ENCODE measurements at places on chromosomes 1 and 21.
A peak's percentile ranks its signal among the peaks of the same experiment; 100 is the strongest.

DNA sequence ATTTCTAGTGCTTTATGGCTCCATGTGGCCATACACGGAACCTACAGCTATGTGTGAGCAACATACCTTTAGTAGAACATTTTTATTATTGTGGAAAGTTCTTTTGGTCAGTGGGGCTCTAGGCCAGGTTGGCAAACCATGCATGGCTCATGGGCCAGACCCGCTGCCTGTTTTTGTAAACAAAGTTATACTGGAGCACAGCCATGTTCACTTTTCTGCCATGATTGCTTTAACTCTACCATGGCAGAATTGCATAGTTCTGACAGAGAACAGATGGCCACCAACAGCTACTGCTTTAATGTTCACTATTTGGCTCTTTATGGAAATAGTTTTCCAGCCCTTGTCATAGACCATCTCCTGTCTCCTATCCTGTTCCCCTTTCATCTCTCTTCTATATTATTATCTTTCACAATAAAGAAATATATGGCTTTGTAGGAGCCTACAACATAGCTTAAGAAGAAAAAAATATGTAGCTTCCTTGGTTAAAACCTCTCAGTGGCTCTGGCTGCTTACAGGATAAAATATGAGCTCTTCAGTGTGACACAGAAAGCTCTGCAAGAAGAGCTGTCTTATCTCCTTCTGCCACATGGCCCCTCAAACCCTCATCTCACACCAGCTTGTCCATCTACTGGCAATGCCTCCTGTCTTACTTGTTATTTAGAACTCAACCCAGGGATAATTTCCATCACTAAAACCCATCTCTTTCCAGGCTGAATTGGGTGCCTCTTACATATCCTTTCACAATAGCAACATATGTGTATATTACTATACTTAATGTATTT lies 54.6 kb upstream of the RWDD3 start:
- no peak for DNase-seq

GRCh38 chr1:36857754-36858153 lies 176.6 kb downstream of the GRIK3 start:
- no peak for DNase-seq

DNA sequence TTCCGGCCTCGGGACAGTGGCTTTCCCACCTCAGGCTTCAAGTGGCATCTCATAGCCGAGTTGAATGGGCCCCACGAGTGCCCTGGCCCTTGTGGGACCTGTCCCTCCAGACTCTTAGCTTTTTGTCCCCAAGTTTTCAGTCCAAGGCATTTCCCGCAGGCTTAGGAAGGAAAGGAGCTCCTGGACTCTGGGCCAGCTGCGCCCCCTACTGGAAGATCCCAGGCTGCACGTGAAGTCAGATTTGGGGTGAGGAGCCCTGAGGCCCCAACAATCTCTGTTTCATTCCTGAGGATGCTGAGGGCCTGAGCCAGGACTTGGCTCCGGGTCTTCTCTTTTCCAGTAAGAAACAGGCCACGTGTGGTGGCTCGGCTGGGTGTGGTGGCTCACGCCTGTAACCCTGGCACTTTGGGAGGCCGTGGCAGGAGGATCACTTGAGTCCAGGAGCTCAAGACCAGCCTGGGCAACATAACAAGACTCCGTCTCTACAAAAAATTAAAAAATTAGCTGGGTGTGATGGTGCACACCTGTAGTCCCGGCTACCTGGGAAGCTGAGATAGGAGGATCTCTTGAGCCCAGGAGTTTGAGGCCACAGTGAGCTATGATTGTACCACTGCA lies 67.4 kb downstream of the ARHGEF10L start:
- DNase-seq: peak; percentile 81

GRCh38 chr1:11985851-11986250 lies 5.6 kb downstream of the MFN2 start:
- DNase-seq: no peak

GRCh38 chr1:2154022-2154421 lies 40.5 kb downstream of the FAAP20 start:
- DNase-seq: no peak

- no peak for DNase-seq
These were observed 151.9 kb upstream of the CTTNBP2NL start for GRCh38 chr1:112244131-112244530.

- no peak for DNase-seq
These were observed 7.5 kb upstream of the TOMM20 start for GRCh38 chr1:235136111-235136510.

GRCh38 chr21:35953597-35953996 lies 106.7 kb downstream of the SETD4 start:
- DNase-seq: no peak

DNA sequence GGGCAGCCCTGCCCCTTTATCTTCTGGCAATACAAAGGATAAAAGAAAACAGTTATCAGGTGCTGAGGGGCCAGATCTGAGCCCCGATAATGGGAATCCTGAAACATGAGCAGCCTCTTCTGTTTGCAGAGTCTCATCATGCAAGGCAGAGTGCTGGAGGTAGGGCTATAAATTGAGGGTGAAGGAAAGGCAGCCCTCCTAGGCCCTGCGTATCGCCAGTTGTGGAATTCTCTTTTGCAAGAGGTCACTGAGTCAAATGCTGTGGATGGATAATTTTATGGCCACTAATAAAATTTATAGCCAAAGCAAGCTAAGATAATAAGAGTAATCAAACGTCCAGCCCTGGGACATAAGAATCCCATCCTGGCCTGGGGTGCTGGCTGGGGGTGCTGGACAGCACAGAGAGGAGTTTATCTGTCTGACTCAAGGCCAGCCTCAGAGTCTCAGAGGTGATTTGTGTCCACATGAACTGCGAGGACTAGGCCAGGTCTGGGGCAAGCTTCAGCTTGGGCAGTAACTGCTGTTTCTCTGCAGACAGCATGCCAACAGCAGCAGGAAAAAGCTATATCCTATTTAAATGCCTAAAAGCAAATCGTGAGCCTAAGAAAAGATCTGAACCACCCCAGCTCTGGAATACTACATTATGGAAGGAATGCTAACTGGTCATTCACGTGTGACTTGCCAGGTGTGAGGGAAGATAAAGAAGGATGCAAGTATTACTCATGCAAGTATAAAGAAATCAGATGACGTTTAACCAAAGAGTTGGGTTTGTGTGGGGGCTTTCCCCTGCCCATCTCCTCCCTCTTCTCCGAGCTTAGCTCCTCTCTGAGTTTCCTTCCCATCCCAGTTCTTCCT lies 254.8 kb downstream of the KIF26B start:
- peak; percentile 53 for DNase-seq

GRCh38 chr1:18200918-18201317 lies 93.3 kb downstream of the IGSF21 start:
- DNase-seq: no peak

- DNase-seq: no peak
These were observed 25.4 kb downstream of the GNAI3 start for GRCh38 chr1:109573785-109574184.

DNA sequence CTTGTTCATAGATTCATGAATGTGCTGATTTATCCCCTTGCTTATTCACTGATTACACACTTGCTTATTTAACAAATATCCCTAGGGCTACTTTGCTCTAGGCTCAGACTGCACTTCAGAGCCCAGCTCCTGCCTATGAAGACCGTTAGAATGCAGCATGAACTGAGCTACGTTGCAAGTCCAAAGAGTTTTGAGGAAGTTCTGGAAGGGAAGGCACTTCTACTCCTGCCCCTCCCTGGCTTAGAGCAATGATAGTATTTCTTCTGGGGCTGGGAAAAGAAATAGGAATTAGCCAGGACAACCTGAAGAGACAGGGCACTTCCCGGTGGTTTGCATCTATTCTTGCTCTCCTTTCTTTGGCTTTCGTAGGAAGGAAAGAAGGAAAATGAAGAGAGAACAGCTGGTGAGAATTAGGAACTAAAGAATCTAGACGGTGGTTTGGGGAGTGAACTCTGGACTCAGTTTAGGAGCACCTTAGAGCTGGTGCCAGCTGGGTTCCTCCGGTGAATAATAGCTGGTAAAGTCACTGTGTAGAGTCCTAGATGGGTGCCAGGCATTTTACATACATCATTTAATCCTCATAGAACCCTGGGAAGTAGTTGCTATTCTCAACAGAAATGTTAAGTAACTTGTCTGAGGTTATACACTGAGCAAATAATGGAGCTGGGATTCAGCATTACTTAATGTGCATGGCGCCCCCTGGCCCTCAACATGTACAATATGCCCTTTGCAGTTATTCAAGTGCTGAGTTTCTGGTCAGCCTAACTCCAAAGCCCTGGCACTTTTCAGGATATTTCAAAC lies 65.9 kb downstream of the NDUFS5 start:
- peak; percentile 54 for DNase-seq

GRCh38 chr1:229336345-229336744 lies 6.5 kb downstream of the CCSAP start:
- no peak for DNase-seq

DNA sequence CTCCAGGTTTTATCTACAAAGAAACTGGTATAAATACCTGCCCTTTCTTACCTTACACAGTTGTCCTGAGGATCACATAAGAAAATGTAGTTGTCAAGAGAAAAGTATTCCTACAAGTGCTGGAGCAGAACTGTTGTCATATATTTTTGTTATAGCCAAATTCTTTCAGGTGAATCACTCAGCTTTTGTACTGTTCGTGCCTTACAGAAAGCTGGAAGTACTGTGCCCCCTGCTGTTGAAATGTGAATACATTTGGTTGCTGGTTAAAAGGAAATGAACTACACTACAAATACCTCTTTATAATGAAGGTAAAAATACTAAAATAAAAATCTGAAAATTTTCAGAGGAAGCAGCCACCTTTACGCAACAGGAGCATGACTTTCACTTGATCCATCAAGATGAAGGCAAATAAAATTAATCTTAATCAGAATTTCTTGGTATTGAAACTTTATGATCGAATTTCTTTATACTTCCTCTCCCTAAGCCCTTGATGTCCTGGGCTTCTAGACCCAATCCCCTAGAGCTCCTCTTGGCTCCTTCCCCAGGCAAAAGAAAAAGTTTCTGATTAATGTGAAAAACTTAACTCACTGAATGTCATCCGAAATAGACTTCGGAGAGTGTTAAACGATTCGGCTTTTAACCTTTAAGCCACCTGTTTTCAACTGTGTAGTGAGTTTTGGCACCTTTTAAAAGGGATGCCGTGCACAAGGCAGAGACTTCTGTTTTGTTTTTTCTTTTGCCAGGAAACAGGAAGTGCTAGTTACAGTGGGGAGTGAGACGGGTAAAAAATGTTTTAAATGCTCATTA lies 12.5 kb downstream of the CHML start:
- no peak for DNase-seq

DNA sequence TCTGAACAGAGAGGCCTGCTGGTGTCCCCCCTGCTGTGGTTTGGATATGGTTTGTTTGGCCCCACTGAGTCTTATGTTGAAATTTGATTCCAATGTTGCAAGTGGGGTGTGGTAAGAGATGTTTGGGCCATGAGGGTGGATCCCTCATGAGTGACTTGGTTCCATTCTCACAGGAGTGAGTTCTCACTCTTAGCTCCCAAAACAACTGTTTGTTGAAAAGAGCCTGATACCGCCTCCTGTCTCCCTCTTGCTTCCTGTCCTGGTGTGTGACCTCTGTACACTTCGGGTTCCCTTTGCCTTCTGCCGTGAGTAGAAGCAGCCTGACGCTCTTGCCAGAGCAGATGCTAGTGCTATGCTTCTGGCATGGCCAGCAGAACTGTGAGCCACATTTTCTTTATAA lies 60.5 kb downstream of the C21orf91 start:
- no peak for DNase-seq

- no peak for DNase-seq
These were observed 319.9 kb upstream of the ADAMTS5 start for GRCh38 chr21:27286760-27287159.

DNA sequence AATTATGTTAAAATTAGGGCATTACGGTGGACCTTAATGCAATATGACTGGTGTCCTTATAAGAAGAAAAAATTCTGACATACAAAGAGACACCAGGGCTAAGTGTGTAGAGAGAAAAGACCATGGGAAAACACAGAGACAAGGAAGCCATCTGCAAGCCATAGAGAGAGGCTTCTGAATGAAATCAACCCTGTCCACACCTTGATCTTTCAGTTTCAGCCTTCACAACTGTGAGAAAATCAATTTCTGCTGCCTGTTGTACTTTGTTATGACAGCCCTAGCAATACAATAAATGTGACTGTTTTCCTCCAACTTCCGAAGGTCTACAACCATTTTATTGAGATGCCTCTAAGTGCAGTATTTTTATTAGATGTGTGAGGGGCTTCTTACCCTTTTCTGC lies 1407.2 kb downstream of the MRPL39 start:
- DNase-seq: no peak

DNA sequence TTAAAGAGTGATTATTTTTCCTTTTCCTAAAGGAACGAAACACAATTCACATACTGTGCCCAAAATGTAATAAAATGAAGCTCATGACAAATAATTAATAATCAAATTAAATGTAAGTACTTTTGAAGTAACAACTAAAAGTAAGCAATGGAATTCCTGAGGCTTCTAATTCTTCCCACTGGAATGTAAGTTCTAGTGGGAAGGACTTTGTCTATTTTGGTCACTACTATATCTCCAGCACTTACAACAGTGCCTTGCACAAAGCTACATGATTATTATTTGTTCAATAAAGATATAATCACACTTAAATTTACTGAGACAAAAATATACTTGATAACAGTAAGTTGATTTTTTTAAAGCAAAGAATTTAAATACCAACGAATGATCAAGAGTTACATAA lies 128.8 kb downstream of the COQ8A start:
- no peak for DNase-seq

- DNase-seq: no peak
These were observed 8.3 kb downstream of the TRIM45 start for GRCh38 chr1:117113199-117113598.

- no peak for DNase-seq
These were observed 114.7 kb downstream of the PCNX2 start for GRCh38 chr1:233180641-233181364.

- DNase-seq: no peak
These were observed 6.2 kb downstream of the ILDR2 start for GRCh38 chr1:166969074-166969677.

DNA sequence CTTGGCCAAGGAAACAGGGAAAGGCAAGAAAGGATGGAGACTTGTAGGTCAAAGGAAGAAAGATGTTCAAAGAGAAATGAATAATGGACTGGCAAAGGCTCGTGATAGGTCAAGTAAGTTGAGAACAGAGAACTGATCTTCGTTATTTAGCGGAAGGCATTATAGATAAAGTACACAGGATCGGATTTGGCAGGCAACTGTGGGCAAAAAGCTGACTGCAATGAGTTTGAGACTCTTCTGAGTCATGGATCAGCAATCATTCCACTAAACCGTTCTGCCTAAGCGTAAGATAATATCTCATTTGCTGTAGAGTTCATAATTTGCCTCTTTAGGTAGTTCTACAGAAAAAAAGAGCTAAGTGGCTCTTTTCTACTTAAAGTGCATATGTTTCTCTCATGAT lies 34.1 kb downstream of the KRTAP21-3 start:
- no peak for DNase-seq

DNA sequence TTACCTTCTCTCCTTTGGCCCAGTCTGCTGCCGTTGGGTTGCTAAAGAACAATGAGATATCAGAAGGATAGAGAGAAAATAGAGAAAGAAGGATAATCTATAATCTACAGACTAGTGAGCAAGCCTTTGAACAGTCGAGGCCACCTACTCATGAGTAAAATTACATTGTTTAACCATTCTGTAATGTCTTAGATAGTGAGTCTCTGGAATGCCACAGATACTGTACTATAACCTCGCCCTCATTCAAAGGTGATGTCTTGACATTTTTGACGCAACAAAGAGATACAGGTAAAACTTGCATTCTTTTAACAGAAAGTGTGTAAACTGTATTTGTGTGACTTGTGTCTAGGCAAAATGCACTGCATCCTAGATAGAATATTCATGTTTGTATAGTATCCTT lies 77.9 kb downstream of the LAMC1 start:
- no peak for DNase-seq

- no peak for DNase-seq
These were observed 86.0 kb downstream of the SIM2 start for GRCh38 chr21:36784947-36785346.
